ENCODE measurements at places on chromosomes 5 and 9. TPM values are rescaled to one million over a fixed set of nuclear protein-coding genes. Genes with fewer than 3 reads are reported as not detected.
A peak's percentile ranks its signal among the peaks of the same experiment; 100 is the strongest.

GRCh38 chr5:140398379-140398811 lies 3.2 kb upstream of the ANKHD1 start:
- H3K36me3 ChIP-seq = no peaks in the 10 kb centered on the region
- no peak overlapping the region for H3K27ac ChIP-seq

GRCh38 chr5:32157078-32157477 lies 17.0 kb downstream of the GOLPH3 start:
- peaks cover 59% of the 10 kb centered on the region for H3K4me1 ChIP-seq
- DNase-seq = no peak
- no peak overlapping the region for H3K4me3 ChIP-seq
- H3K27ac ChIP-seq = no peak overlapping the region

DNA sequence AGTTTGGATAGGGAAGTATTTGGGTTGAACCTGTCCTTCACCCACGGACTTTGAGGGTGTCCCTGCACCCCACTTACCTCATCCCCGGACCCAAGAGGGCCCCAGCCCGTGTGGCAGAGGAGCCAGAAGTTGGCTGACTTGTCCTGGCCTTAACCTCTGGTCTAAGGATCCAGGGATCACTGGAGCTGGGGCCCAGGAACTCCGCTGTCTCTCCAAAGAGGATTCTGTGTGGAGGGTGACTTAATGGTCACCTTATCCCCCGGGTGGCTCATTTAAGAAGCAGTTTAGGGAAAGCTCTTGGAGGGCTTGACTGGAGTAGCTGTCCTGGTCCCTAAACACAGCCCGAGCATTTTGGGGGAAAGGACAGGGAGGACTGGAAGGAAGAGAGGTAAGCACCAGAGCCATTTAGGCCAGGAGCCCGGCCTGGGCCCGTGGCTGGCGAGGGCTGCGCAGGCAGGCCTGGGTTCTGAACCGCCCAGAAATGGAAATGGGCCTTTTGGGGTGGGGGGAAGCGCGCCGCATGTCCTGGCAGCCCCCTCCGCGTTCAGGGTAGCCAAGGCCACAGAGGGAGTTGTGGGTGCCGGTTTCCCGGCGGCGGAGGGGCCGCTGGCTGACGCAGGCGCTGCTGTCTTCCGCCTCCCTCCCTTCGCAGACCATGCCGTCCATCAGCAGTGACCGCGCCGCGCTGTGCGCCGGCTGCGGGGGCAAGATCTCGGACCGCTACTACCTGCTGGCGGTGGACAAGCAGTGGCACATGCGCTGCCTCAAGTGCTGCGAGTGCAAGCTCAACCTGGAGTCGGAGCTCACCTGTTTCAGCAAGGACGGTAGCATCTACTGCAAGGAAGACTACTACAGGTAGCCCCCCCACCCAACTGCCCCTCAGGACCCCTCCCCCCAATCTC lies 2.0 kb downstream of the LHX2 start:
- no peak overlapping the region for H3K4me3 ChIP-seq
- no peak for DNase-seq
- H3K4me1 ChIP-seq = peaks cover 47% of the 10 kb centered on the region
- no peaks in the 10 kb centered on the region for H3K36me3 ChIP-seq

DNA sequence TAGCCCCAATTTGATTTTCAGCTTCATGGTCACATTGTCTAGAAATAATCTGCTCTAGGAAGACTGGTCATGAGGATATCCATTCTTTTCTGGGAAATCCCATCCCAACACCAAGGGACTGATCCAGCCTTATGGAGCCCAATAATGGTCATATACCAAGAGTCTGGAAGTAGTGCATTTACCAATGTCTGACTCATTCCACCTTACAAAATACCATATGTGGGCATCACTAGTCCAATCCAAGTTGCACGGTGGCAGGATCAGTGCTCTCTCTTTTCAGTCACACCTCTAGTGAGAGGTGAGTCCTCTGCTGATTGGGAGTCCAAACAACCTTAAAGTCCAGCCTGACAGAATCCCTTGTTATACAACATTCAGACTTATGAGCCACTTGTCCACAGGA lies 73.7 kb downstream of the FEM1C start:
- H3K27ac ChIP-seq = no peak overlapping the region
- no peak overlapping the region for H3K4me3 ChIP-seq
- no peaks in the 10 kb centered on the region for H3K27me3 ChIP-seq
- no peaks in the 10 kb centered on the region for H3K36me3 ChIP-seq
- DNase-seq = no peak

GRCh38 chr5:54214722-54215121 lies 95.7 kb downstream of the ARL15 start:
- no peaks in the 10 kb centered on the region for H3K4me1 ChIP-seq
- H3K36me3 ChIP-seq = no peaks in the 10 kb centered on the region
- H3K4me3 ChIP-seq = no peak overlapping the region
- no peaks in the 10 kb centered on the region for H3K27me3 ChIP-seq

DNA sequence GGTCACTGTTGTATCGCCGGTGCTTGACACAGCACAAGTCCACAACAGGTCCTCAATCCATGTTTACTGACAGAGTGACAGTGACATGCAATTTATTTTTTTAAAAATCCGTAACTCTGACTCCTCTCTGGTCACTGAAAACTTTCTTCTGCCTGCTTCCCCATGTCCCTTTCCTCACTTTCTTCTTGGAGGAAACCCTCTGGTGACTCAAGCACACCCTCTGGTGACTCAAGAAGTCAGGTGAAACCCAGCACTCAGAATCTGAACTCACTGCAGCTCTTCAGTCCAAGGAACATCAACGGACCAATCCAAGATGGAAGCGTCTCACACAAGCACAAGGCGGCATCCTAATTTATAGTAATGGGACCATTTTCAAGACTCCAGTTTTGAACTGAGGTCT lies 245.9 kb downstream of the FSTL4 start:
- no peak overlapping the region for H3K4me3 ChIP-seq
- H3K4me1 ChIP-seq = no peaks in the 10 kb centered on the region
- no peak for DNase-seq

- H3K36me3 ChIP-seq = no peaks in the 10 kb centered on the region
- peaks cover 13% of the 10 kb centered on the region for H3K4me1 ChIP-seq
- H3K4me3 ChIP-seq = peak overlapping the region; percentile 60
- DNase-seq = no peak
- H3K27me3 ChIP-seq = peaks cover 20% of the 10 kb centered on the region
Measured at GRCh38 chr9:114155995-114156656, 789 bp downstream of the COL27A1 start.

GRCh38 chr5:88262116-88262515 lies 6.5 kb downstream of the TMEM161B start:
- no peaks in the 10 kb centered on the region for H3K4me1 ChIP-seq
- DNase-seq = no peak
- H3K27me3 ChIP-seq = no peaks in the 10 kb centered on the region
- no peaks in the 10 kb centered on the region for H3K36me3 ChIP-seq
- no peak overlapping the region for H3K27ac ChIP-seq
- H3K4me3 ChIP-seq = no peak overlapping the region

GRCh38 chr9:127237801-127238200 lies 26.8 kb upstream of the GARNL3 start:
- H3K4me1 ChIP-seq = no peaks in the 10 kb centered on the region
- no peaks in the 10 kb centered on the region for H3K36me3 ChIP-seq
- no peaks in the 10 kb centered on the region for H3K27me3 ChIP-seq
- H3K27ac ChIP-seq = no peak overlapping the region
- H3K4me3 ChIP-seq = no peak overlapping the region

DNA sequence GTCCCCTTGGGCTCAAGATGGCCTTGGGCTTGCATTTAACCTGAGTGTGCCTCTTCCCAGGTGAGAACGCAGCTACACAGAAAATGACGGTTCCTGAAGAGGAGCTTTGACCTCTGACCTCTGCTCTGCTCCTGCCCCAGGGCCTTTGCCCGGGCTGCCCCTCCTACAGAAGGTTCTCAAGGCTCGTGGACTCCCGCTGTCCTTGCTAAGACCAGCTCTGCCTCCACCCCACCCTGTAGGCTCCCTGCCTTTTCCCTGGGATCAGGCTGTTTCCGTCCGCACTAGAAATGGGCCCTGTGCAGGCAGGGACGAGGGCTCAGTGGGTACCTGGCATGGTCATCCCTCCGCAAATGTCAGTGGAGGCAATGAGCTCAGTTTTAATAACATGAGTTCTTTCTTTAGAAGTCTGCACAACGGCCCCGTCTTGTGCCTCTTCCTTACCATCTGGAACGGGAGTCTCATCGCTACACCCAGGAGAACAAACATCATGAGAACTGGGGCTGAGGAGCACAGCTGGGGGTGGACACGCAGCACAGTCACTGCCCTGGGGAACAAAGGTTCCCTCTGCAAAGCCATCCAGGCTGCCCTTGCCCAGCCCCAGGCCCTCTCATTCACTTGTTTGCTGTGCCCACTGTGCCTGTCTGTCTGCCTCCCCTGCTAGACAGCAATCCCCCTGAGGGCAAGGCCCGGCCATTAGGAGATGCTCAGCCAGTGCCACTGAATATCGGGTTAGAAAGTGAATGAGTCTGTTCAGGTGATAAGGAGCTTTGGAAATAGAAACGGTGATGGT lies 26.7 kb upstream of the LPCAT1 start:
- peak overlapping the region; percentile 0 for H3K27ac ChIP-seq
- peaks cover 7% of the 10 kb centered on the region for H3K4me1 ChIP-seq
- H3K27me3 ChIP-seq = no peaks in the 10 kb centered on the region
- DNase-seq = no peak
- H3K36me3 ChIP-seq = no peaks in the 10 kb centered on the region

RASGRF2 gene
- 5.4 TPM for total RNA-seq

SET gene
- total RNA-seq = 227 TPM

ZNF454 gene
- total RNA-seq = 3.1 TPM

DPYSL3 gene
- total RNA-seq = 52.8 TPM

ADAMTSL2 gene
- 17.4 TPM for total RNA-seq
